Activated naive CD8-positive, alpha-beta T cell treated with anti-CD3 and anti-CD28 coated beads, Interleukin-2, amount 10 ng/mL, durations not matched to agents 7 days and 5 days (primary cell): ENCODE measurements at places on chromosomes 16 and 17. TPM values are rescaled to one million over a fixed set of nuclear protein-coding genes. Genes with fewer than 3 reads are reported as not detected.

Gene NAGLU
- 22.9 TPM for total RNA-seq

Gene ABCA9
- 0.08 TPM for total RNA-seq

Gene GFAP
- total RNA-seq = not detected

Gene TEX19
- not detected for total RNA-seq

Gene KRT33B
- not detected for total RNA-seq

Gene HEATR9
- total RNA-seq = 6.7 TPM

Gene G6PC1
- not detected for total RNA-seq

Gene HIGD1B
- total RNA-seq = not detected

Gene SPNS2
- 6.9 TPM for total RNA-seq

Gene ITPRIPL2
- total RNA-seq = 1.4 TPM
